ENCODE measurements at places on chromosomes 16 and 17. TPM values are rescaled to one million over a fixed set of nuclear protein-coding genes. Genes with fewer than 3 reads are reported as not detected.

USH1G gene
- total RNA-seq: not detected

TP53TG3C gene
- total RNA-seq: not detected

TMEM204 gene
- 7.7 TPM for total RNA-seq

PDK2 gene
- 10.5 TPM for total RNA-seq

OR3A3 gene
- not detected for total RNA-seq

CACNA1G gene
- 0.22 TPM for total RNA-seq

NACA2 gene
- total RNA-seq: not detected

SSTR5 gene
- not detected for total RNA-seq

CHTF18 gene
- total RNA-seq: 126 TPM

RCVRN gene
- total RNA-seq: not detected

GNAO1 gene
- total RNA-seq: 0.50 TPM
